ENCODE measurements at places on chromosomes 1 and 21.

GRCh38 chr1:21256776-21257175 lies 33.5 kb downstream of the ECE1 start:
- no peak for DNase-seq

GRCh38 chr1:113893267-113893666 lies 5.9 kb upstream of the BCL2L15 start:
- DNase-seq, result no peak

DNA sequence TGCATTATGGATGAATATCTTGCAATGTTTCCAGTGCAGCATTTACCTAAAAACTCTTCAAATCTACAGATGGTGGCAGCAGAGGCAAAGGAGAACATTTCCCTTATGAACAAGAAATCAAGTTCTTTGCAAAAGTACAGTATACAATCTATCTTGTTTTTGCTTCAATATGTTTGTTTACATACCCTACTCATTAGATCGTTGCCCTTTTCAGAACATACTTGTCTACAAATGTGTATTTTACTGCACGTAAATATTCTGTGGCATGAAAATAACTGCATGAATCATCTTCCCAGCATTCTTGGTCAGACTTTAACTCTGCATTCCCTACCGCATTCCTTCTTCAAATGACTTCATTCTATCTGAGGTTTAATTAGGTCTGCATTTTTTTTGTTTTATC lies 212.7 kb downstream of the ZP4 start:
- DNase-seq, result no peak

- DNase-seq, result no peak
Measured at GRCh38 chr1:44787506-44787905, 464 bp downstream of the BEST4 start.

DNA sequence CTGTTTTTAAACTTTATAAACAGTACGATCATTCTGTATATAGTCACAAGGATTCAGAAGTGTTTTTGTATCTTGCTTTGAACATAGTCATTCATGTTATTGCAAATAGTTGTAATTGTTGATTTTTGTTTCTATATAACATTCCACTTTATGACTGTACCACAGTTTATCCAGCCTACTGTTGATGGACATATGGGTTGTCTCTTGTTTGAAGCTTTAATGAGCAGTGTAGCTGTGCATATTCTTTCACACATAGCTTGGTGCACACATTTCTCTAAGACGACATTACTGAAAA lies 6.1 kb downstream of the CD101 start:
- DNase-seq, result no peak

DNA sequence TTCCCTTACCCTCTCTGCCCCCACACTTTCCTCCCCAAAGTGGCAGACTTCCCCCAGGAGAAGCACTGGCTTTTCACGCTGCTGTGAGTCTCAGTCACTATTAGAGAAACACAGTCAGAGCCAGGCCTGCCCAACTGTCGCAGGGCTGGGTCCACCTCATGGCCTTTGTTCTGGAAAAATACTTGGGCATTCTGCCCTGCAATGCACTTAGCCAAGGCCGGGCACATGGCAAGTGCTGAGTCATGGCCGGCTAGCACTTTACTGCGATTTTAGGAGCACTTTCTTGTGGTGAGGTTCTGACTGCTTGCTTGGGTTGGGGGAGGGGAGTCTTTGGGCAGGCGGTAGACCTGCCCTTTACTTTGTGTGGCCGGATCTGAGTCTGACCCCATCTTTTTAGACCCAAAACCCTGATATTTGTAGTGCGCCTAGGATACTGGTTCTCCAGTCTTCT lies 7.7 kb downstream of the EPHX1 start:
- no peak for DNase-seq

DNA sequence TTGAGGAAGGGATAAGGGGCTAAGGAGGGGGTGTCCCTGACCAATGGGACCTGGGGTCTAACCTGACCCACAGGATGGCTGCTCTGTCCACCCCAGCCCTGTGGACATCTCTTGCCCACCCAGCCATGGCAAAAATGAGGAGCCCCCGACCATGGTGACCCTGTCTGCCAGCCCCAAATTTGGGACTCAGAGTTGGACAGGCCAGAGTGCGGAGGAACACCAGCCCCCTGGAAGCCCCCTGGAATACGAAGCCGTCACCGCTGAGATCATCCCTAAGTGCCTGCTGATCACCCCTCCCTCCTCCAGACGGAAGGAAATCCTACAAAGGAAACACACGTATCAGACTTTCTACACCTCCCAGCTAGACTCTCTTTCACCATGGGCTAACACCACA lies 119.3 kb downstream of the SIK1 start:
- no peak for DNase-seq

DNA sequence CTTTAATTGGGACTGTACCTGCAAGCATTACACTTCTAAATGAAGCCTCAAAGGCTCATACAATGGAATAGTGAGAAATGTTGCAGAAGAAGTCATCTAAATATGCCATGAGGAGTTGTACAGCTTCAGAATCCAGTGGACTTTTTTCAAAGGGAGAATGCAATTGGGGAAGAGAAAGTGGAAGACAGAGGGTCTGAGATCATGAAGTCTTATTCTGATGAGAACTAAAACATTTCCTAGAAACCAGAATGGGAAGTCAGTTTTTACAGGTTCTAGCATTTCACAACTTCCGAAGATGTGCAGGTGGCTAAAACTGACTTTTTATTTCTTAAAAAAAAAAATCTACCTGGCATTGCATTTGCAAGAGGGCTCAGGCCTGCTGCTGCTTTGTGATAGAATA lies 424.4 kb upstream of the RUNX1 start:
- no peak for DNase-seq

DNA sequence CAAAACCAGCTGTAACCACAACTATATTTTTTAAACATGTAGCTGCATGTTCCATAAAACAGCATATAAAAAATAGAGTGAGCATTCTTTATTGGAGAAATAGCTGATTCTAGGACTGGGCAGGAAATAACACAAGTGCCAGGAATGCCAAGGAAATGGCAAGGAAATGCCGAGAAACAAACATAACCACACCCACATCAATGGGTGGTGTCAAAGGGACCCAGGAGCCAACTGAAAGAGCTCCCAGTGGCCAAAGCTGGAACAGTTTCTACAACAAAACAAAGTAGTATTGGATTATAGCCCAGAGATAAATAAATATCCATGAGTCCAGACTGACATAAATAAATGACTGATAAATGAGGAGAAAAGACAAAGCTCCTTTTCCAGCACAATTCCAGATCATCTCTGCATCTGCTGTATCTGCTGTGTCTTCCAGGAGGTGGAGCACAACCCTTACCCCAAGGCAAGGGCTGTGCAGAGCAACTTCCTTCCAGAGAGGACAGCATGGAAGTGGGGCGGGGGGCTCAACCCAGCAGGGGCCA lies 28.1 kb downstream of the ADARB1 start:
- no peak for DNase-seq

GRCh38 chr1:2240270-2241156 lies 12.4 kb downstream of the SKI start:
- DNase-seq, result no peak

GRCh38 chr1:178926046-178926445 lies 55.2 kb upstream of the ANGPTL1 start:
- DNase-seq, result no peak

DNA sequence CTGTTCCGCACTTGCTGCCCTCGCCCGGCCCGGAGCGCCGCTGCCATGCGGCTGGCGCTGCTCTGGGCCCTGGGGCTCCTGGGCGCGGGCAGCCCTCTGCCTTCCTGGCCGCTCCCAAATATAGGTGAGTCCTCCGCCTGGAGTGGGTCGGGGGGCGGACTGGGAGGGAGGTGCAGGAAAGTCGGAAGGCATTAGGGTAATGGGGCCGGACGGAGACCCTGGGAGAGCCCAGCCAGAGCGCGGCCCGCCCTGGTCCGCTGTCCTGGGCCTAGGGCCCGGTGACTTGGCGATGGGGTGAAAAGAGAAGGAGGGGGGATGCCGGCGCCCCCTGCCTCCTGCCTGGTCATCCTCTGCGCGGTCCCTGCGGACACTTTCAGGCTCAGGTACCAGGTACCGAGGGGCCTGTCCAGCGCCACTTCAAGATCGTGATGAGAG lies 243 bp downstream of the ADAM15 start:
- no peak for DNase-seq

DNA sequence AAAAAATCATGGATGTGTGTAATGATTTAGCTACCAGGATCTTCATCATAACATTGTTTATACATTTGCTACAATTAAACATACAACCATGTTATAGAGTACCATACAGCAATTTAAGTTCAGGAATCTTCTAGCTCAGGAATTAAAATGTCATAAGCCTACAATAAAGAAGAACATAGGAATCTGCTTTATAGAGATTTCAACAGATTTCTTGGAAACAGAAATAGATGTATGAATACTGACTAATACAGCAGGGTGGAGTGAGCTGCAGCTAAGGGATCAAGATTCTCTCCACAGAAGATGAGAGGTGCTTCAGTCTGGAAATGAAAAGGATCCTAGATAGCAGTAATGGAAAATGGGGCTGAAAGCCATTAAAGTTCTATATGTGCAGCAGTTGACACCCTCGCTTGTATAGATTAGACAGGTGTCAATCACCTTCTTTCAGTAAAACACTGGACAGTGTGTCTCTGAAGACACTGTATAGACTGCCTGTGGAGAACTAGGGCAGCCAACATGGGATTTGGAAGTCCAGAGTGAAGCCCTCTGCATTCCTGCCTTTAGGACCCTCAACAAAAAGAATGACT lies 73.9 kb downstream of the DNTTIP2 start:
- DNase-seq, result no peak

GRCh38 chr1:182110635-182111034 lies 49.1 kb upstream of the ZNF648 start:
- no peak for DNase-seq

- DNase-seq, result no peak
Measured at GRCh38 chr1:228927946-228928898, 192.9 kb downstream of the RHOU start.

DNA sequence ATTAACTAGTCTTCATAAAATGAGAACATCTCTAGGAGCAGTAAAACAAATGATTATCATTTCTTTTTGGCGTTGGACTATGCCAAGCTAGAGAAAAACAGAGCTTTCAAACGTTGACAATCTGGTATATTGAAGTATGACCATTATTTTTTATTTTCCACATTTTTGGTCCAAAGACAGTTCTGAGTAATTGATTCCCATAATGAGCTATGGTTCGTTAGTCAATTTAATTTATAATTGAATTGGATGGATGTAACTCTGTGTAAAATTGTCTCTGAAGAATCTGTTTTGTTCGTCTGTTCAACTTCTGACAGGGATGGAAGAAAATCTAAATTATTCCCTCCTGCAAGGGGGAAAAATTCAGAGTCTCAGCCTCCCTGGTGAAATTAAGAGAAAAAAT lies 234.5 kb downstream of the LMO4 start:
- DNase-seq, result no peak

DNA sequence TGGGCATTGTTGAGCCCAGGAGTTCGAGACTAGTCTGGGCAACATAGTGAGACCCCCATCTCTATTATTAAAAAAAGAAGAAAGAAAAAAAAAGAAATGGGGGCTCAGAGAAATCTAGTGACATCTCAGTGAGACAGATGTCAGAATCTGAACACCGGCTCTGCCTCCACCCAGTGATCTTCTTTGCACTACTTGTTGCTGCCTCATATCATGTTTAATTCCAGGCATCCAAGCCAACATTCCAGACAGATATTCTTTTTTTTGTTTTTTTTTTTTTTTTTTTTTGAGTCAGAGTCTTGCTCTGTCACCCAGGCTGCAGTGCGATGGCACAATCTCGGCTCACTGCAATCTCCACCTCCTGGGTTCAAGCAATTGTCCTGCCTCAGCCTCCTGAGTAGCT lies 5.0 kb upstream of the ARL8A start:
- DNase-seq, result no peak

- DNase-seq, result no peak
Measured at GRCh38 chr1:111920221-111921024, 69.0 kb downstream of the KCND3 start.

GRCh38 chr1:159957824-159958268 lies 3.8 kb upstream of the SLAMF9 start:
- DNase-seq, result no peak

DNA sequence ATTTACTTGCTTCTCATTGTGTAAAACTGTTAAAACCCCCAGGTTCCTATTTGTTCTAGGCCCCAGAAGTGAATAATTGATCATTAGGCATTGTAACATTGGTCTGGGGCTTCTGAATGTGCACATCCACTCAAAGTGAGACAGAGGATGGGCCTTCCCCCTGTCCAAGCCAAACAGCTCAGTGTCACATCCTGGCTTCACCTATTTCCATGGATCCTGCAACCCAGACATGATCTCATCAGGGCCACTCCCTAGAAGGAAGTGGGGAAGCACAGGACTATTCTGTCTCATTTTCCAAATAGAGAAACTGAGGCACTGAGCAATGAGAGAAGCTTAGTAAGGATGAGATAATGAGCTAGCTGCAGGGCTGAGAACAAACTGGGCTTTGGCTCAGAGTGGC lies 47.4 kb upstream of the TSPAN2 start:
- DNase-seq, result no peak

- DNase-seq, result no peak
Measured at GRCh38 chr21:44067011-44067839, 40.0 kb upstream of the PWP2 start.

DNA sequence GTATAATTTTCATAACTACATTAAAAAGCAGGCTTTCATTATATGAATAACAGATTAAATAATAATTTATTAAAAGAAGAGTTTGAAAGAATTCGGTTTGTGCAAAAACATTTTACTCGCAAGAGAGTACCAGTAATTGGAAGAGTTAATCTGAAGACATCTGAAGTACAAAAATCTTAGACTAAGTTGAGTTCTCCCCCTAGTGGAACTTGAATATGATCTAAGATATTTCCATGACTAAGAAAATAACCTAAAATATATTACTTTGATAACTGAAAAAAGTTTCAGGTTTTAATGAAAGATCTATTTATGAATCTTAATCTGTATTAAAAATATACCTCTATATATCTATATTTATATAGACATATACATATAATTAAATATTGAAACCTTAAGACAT lies 112.5 kb upstream of the GFI1 start:
- no peak for DNase-seq

DNA sequence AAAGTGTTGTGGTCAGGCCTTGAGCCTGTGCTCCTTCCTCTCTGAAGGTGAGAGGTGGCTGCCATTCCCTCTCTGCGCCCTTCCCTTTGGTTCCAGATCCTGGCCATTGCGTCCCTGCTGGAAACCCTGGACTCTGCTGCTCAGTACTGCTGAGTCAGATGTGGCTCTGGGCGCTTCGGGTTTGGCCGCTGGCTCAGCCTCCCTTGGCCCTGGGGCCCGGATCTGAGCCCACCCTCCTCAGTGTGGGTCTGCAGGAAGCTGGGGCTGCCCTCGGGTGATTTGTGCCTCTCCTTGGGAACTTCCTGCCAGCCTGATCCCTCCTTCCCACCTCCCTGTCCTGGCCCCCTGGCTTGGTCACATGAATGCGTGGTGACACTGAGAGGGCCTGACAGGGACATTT lies 32.2 kb downstream of the QSOX1 start:
- DNase-seq, result no peak

GRCh38 chr1:4916610-4917009 lies 262.2 kb downstream of the AJAP1 start:
- DNase-seq, result no peak
